ENCODE measurements at places on chromosomes 7 and 10.
A peak's percentile ranks its signal among the peaks of the same experiment; 100 is the strongest.

DNA sequence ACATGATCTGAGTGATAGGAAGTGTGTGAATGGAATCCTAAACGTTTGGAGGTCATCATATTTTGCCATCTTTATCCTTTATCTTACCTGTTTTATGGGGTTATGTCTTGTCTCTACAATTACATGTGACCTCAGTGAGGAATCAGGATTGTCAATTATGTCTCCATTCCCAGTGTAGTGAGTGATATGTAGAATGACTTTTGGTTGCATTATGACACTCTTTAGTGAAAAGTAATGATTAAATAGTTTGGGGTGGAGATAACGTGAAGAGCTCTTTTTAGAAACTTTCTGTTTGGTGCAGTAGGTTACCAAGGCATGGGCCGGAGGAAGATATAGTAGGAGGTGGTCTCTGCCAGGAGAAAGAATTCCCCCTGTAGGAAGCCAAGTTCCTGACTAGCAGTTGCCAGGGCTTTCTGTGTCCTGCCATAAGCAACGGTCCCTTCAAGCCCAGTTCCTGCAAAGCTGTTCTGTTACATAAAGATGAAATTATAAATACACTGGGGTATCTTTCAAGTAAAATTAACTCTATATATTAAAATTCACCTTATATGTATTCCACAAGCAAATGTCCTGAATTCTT is 228.2 kb downstream of the NSUN6 start:
- no peak for DNase-seq

GRCh38 chr10:73584737-73585136 is 6.4 kb downstream of the USP54 start:
- no peak for DNase-seq

GRCh38 chr7:71264005-71264404 is 132.1 kb downstream of the GALNT17 start:
- DNase-seq: no peak

GRCh38 chr10:77960829-77961329 is 34.3 kb upstream of the DLG5 start:
- DNase-seq: peak; percentile 32

DNA sequence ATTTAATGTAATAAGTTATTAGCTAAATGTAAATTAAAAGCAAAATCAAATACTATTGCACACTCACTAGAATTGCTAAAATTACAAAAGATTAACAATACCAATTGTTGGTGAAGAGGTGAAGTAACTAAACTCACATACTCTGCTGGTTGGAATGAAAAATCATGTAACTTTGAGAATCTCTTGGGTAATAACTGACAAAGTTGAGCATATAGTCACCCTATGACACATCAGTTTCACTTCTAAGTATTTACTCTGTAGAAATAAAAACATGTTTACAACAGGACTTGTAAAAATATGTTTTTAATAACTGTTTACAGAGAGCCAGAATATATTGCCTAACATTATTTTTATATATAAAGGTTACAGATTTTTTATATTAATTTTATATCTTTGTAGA is 33.6 kb downstream of the CNTNAP2 start:
- no peak for DNase-seq

DNA sequence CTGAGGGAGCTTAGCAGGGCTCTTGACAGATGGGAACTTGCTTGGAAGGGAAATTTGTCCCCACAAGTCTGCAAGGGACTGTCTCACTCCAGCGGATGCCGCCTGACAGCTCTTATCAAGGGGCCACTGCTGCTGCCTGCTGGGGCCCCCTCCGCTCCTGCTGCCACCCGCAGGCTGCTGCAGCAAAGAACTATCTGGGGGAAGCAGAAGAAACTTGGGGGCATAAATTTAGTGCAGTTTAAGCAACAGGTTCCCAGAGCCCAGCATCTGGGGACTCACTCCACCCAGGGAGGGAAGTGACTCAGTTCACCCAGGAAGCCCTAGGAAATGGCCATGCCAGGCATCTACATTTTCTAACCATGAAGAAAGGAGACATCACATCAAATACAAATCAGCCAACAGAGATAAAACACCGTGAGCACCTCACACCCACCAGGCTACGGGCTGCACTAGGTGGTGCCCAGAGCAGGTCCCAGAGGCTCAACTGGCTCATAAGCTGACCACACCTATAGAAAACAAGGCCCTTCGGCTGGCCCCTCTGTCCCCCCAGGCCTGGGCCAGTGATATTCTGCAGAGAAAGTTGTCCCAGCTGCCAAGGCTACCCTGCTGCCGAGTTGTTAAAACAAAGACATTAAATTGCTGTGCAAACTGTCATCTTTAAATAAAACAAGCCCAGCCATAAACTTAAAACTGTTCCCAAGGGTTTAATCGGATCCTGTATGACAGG is 3.7 kb downstream of the RGS10 start:
- DNase-seq: peak; percentile 44

Measured in activated CD4-positive, alpha-beta T cell treated with anti-CD3 and anti-CD28 coated beads, Interleukin-10, Interleukin-2, amounts not matched to agents 100 ng/mL and 50 ng/mL, durations not matched to agents 16 hours and 8 hours (primary cell).